ENCODE measurements at places on chromosomes 2 and 18.

GRCh38 chr2:118481299-118481698 lies 366.1 kb downstream of the EN1 start:
- DNase-seq, result no peak

DNA sequence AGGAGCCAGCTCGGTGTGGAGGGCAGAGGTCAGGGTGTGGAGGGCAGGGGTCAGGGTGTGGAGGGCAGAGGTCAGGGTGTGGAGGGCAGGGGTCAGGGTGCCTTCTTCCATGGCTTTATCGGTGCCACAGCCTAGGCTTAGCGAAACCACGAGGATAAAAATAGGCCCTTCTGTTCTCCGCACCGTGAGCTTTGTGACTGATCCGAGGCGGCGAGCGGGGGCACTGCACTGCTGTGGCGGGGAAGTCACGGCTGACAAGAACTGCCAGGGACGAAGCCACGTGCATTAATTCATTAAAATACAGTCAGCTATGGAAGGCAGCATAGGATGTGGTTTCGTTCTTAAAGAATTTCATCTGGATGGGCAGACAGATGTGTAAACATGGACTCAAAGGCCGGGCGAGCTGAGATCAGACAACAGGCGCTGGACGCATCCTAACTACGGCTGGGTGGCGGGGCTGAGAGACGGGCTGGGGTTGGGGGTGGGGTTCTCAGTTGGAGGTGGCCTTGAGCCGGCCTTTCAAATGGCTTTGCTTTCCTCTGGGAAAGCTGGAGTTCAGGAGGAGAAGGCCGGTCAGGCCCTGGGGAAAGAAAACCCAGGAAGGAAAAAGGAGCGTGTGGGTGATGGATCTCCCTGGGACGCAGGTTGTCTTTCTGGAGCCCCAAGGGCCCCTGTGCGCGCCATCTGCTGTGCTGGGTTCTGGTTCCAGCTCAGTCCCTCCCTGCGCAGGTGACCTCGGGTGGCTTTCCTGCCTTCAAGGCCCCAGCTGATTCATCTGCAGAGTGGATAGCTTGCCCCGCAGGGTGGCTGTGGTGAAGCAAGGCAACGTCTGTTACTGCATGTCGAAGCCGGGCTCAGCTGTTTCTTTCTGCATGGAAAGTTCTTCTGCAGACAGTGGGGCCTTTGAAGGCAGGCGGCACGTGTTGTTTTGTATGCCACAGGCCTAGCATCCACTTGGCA lies 958 bp upstream of the ALLC start:
- DNase-seq, result peak; percentile 49

GRCh38 chr2:126510356-126510755 lies 145.6 kb upstream of the GYPC start:
- DNase-seq, result no peak

DNA sequence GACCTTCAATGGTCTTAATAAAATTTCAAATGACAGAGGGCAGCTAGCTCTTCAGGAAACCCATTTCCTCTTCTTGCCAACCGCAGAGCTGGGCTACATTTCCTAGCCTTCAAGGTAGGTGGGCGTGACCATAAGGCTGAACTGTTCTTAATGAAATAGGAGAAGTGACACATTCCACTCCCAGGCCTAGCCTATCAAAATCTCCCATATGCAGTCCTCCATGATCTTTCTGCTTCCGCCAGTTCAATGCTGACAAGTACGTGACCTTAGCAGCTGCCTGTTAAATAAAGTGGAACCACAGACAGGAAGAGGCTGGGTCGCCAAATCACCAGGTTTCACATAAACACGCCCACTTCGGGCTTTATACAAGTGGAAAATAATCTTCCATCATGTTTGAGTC lies 13.2 kb downstream of the SERPINE2 start:
- DNase-seq, result no peak

- DNase-seq, result no peak
Observed at GRCh38 chr18:41674506-41674905, 280.5 kb upstream of the PIK3C3 start.

DNA sequence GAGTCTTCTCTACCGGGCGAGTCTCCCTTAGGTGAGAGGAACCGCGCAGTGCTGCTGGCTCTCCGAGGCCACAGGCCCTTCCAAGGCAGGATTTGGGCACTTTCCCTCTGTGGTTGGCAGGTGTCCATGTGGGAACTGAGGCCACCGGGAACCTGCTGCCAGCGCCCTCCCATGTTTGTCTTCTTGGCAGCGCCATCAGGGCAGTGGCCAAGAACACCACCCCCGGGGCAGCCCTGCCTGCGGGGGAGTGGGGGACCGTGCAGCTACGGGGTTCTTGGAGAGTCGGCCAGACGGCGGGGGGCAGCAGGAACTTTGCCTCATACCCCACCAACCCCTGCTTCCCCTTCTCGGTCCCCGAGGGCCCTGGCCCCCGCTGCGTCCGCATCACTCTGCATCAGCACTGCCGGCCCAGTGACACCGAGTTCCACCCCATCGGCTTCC lies 10.0 kb downstream of the CAPN10 start:
- DNase-seq, result no peak

GRCh38 chr18:59915606-59916005 lies 15.8 kb downstream of the PMAIP1 start:
- DNase-seq, result no peak

DNA sequence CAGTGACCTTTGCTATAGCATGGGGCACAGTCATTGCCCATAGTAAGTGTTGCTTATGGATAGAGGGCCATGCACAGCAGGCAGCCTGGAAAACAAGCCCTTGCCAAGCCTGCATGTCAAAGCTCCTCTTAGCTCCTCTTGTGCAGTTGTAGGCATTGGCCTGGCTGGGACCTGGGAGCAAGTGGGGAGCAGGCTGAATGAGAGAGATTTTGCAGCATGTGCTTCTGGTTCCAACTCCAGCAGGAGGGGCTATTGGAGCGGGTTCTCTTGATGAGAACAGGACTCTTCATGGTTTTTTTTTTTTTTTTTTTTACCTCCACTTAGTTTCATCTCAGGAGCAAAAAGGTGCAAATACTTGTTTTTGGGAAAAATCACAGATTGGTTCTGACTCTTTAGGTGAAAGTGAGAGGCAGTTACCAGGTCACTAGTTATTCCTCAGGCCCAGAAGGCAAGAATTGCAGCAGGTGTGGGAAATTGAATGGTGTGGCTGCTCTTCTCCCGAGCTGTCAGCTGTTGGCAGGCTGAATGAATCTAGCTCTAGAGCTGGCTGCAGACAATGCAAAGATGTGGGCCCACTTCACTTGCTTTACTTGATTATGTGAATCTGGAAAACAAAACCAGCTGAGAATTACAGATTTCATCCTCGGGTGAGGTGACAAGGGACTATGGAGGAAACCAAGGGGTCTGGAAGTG lies 95.9 kb downstream of the MAP4K4 start:
- DNase-seq, result peak; percentile 33

GRCh38 chr2:80292474-80292873 lies 12.1 kb downstream of the LRRTM1 start:
- DNase-seq, result no peak

DNA sequence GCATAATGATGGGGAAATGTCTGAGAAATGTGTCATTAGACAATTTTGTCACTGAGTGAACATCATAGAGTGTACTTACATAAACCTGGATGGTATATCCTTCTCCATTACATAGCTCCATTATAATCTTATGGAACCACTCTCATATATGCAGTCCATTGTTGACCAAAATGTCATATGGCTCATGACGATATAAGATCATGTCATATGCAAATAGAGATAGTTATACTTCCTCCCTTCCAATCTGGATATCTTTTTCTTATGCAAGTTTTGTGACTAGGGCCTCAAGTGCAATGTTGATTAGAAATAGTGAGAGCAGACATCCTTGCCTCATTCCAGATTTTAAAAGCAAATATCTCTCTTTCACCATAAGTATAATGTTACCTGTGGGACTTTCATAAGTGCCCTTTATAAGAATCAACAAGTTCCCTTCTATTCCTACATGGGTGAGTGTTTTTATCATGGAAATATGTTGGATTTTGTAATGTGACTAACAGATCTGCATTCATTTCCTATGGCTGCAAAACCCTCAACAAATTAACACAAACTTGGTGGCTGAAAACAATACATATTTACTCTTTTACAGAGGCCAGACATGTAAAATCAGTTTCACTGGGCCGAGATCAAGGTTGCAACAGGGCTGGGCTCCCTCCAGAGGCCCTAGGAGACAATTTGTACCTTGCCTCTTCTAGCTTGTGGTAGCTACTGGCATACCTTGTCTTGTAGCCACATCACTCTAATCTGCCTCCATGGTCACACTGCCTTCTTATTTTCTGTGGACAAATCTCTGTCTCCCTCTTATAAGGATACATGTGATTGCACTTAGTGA lies 21.6 kb upstream of the SULT1C4 start:
- DNase-seq, result no peak

GRCh38 chr18:1994471-1994870 lies 576.8 kb downstream of the METTL4 start:
- no peak for DNase-seq

GRCh38 chr2:46471019-46471583 lies 8.3 kb upstream of the TMEM247 start:
- DNase-seq, result no peak

GRCh38 chr18:24470022-24470618 lies 9.7 kb downstream of the HRH4 start:
- DNase-seq, result no peak

DNA sequence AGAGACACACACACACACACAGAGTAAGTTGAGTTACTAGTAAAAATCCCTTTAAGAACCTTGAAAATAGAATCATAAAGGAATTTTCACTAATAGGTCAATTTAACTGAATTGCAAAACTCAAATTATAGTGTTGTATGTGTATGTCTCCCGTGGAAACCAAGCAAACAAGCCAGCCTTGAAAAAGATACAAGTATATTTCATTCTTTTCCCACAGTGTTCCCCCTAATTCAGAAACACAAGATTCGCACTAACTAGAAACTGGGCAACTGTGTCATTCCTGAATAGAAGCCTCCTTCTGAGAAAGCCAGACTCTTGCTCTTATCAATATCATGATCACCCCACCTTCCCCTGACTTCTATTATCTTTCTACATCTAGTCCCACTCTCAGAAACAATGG lies 229.5 kb downstream of the PIEZO2 start:
- no peak for DNase-seq

DNA sequence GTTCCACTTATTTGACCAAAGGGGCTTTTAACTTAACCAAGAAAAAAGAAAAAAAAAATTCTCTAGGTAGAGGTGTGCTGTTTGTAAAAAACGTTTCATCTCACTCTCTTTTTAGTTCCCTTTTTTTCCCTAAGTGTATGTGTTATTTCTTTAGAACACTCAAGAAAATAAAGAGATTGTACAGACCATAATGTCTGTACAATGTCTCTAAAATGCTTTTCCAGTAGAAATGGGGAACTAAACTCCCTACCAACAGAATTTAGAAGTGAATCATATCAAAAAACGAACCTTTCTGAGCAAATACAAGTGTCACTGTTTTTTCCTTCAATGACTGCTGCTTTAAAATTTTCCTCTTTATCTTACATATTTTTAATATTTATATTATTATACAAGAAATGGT lies 72.0 kb downstream of the CDH7 start:
- no peak for DNase-seq

DNA sequence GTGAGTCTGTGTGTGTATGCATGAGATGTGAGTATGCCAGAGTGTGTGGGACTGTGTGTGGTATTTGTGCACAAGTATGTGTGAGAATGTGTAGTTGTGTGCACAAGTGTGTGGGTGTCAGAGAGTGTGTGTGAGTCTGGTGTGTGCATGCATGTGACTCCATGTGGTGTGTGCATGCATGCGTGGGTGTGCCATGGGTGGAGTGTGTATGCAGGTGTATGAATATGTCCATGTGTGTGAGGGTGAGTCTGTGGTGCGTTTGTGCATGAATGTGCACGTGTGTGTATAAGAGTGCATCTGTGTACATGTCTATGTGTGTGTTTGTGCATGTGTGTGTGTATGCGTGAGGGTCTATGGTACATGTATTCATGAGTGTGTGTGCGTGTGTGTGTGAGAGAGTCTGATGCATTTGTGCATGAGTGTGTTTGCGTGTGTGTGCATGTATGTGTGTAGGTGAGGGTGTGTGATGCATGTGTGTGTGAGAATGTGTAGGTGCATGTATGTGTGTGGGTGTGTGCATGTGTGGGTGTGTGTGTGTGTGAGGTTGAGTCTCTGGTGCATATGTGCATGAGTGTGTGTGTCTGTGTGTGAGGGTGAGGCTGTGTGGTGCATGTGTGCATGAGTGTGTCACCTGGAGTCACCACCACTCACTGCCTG lies 226.8 kb downstream of the LDLRAD4 start:
- no peak for DNase-seq

- DNase-seq, result peak; percentile 64
Observed at GRCh38 chr2:144358979-144359541, 160.9 kb downstream of the ZEB2 start.

DNA sequence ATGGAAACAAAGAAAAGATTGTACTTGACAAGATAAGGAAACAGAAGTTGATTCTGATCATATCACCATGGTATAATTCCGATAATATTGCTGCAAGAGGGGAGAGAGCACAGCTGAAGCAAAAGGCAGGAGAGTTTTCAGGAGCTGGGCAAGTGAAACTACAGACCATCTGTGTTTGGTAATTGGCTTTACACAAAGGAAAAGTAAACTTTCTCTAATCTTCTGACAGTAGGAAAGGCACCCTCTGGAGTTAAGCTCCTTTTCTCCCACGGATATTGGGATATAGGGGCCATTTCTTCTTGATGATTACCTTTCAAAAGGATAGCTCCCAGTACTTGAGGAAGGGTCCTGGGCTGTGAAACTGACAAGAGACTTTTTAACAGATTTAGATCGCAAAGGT lies 29.9 kb upstream of the REG3A start:
- no peak for DNase-seq

DNA sequence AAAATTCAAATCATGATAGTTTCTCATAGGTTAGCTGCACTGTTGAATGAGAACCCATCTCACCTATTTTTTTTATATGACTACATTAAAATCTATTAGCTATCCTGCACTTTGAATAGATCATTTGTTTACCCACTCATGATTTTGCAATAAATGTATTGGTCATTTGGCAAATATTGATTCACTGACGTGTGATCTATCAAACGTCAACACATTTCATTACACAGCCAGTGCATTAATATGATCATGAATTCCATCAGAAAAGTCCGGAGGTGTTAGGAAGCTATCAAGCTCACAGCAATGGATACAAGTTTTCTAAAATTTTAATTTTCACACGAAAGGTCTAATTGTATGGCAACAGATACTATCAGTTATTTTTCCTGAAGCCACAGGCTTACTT lies 128.2 kb upstream of the ID2 start:
- no peak for DNase-seq

DNA sequence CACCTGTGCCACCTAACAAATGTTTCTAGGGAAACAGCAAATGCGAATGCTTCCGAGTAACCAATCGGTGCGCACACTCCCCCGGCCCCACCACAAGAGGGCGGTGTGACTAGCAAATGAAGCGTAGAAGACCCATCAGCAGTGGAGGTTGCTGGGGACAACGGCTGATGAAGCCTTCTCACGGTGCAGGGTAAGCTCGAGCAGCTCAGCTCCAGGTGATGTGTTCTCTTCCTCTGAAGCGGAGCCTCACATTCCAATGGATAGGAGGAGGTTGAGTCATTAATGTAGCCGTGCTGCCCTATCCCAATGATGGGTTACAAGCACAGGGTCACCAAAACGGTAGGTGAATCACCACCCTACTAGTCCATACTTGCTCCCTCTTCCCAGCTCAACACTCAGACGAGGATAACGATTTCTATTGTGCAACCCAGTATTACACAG lies 127.6 kb upstream of the TWIST2 start:
- DNase-seq, result no peak

GRCh38 chr18:50092245-50092805 lies 102.6 kb downstream of the MYO5B start:
- DNase-seq, result no peak

- DNase-seq, result no peak
Observed at GRCh38 chr2:238996331-238997136, 148.6 kb downstream of the TWIST2 start.

Measured in astrocyte of the spinal cord (primary cell).